ENCODE measurements at places on chromosomes 12 and 14.

DNA sequence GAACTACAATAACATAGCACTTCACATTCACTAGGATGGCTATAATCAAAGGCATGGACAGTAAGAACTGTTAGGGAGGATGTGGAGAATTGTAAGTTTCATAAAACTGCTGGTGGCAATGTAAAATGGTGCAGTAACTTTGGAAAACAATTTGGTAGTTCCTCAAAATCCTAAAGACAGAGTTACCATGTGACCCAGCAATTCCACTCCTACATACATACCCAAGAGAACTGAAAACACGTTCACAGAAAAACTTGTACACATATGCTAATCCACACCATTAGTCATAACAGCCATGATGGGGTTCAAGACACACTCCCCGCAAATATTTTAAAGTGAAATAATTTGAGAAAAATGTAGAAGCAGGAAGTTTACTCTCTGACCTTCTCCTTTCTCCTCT is 31.7 kb downstream of the GALC start:
- no peak for DNase-seq

GRCh38 chr12:32105986-32106516 is 596 bp upstream of the BICD1 start:
- DNase-seq: no peak

- no peak for DNase-seq
Measured at GRCh38 chr12:54240971-54241588, 38.8 kb downstream of the CBX5 start.

DNA sequence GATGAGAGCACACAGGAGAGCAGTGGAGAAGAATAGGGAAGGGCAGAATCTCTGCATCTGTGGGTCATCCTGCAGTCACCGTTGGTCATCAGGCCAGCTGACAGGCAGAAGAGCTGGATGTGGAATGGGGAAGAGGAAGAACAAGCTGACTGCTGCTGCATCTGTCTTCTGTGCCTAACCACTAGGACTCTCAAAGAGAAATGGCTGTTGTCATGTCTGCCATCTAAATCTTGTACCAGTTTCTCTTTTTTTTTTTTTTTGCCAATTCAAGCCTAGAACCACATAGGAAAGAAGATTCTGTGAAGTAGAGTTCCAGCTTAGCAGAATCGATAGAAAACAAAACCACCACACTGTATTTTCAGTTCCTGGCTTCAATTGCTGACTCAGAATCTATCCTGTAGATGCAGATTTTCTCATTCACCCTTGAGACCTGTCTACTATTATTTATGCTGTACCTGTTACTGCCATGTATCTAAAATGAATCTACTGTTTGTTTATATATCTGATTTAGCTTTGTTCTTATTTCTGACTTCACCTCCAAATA is 421.9 kb upstream of the PRICKLE1 start:
- DNase-seq: no peak

DNA sequence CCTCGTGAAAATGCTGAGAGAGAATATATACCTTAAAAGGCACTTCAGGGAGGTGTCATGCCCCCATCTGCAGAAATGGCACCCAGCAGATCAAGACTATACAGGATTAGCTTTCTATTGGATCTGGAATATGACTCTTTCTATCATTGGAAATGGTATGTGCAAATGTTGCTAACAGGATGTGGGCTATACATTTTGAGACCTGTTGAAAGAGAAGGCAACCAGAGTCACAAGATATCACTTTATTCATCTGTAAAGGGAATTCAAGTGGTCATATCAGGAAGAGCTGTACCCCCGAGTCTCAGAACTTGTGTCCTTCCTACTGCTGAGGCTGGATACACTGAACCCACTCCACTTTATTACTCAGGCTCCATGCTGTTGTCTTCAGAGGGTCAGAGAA is 46.1 kb upstream of the FRMD6 start:
- no peak for DNase-seq

- no peak for DNase-seq
Measured at GRCh38 chr12:51392556-51393237, 1.5 kb upstream of the GALNT6 start.

DNA sequence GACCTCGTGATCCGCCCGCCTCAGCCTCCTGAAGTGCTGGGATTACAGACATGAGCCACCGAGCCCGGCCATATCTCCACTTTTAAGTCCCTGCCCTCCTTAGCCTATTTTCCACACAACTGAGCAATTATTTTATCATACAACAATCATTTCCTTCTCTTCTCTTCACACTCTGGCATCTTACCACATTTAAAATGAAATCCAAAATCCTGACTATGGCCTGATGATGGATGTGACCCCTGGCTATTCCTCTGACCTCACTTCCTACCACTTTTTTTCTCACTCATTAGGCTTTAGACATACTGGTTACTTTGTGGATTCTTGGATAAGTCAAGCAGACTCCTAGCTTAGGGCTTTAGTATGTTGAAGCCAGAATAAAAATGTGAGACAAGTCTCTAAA is 21.9 kb upstream of the EID3 start:
- DNase-seq: no peak

DNA sequence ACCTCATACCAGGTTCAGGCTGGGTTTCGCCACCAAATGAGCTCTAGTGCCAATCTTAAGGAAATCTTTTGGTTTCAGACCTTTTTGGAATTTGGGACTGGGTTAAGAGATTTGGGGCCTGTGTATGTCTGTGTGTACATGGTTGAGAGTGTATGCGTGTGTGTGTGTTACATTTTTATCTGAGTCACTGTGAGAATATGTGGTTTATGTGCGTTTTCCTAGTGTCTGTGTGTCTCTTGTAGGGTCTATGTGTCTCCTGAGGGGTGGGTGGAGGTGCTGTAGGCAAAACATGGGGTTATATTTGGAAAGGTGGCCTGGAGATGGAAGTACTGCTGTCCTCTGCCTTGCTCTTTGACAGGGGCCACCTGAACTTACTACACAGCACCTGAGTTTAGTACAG is 17.9 kb downstream of the C12orf43 start:
- DNase-seq: no peak

DNA sequence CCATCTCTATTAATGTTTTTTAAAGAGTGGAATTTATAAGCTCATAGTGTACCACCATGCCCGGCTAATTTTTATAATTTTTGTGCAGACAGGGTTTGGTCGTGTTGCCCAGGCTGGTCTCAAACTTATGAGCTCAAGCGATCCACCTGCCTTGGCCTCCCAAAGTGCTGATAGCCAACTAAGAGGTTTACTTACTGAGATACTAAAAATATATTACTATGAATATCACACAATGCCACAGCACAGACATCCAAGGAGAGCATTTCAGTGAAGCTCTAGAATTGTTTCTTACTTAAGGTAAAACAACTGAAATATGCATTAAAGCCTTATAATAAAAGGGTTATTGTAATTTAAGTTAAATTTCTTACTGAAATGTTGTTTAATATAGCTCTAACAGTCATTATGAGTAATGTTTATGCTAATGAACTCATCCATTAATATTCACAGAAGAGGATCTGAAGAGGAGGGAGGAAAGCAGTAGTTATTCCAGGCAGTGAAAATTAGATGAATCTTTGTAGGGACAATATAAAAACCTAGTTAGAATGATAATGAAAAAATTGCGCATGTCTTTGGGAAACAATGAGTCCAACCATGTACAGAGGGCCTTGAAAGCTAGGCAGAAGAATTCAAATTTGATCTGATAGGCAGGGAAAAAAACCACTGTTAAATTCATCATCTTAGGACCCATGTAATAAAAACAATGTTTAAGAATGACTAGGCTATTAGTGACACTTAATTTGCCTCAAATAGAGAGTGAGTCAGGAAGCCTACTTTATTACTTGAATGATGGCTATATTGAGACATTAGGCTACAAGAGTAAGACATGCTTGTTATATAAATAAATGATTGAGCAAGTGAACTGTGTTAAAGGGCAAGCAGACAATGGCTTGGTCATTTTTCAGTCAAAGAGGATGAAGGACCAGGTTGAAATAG is 99.2 kb downstream of the SLC41A2 start:
- no peak for DNase-seq

GRCh38 chr14:43855556-43855955 is 651.5 kb downstream of the FSCB start:
- no peak for DNase-seq

GRCh38 chr14:69559581-69560011 is 15.1 kb downstream of the CCDC177 start:
- no peak for DNase-seq

- no peak for DNase-seq
Measured at GRCh38 chr14:34750233-34750632, 35.8 kb upstream of the CFL2 start.

GRCh38 chr14:91344096-91344495 is 73.5 kb downstream of the CCDC88C start:
- no peak for DNase-seq

GRCh38 chr12:124764870-124765580 is 98.6 kb downstream of the SCARB1 start:
- DNase-seq: no peak

- DNase-seq: no peak
Measured at GRCh38 chr12:85633491-85633890, 202.7 kb downstream of the RASSF9 start.

- no peak for DNase-seq
Measured at GRCh38 chr14:81169711-81170103, 51.1 kb downstream of the GTF2A1 start.

- DNase-seq: no peak
Measured at GRCh38 chr12:108792361-108793292, 61.3 kb upstream of the CORO1C start.

- DNase-seq: peak; percentile 60
Measured at GRCh38 chr12:62438098-62438692, 28.4 kb upstream of the MON2 start.

GRCh38 chr12:79871621-79872020 is 63.3 kb downstream of the PPP1R12A start:
- no peak for DNase-seq

DNA sequence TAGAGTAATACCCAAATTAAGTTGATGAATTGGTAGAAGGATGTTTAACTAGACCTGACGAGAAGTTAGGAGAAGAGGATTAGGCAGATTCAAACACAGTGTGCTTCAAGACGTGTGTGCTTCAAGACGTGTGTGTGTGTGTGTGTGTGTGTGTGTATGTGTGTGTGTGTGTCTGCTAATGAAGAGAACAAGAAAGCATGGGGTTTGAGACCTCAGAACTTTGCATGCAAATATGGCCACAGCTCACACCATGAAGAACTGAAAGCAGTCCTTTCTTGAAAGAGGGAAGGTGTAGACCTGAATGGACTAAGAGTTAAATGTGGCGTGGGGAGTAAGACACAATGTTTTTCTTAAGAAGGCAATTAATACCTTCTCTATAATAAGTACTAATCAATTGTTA is 32.5 kb upstream of the SSPN start:
- no peak for DNase-seq

GRCh38 chr12:46523446-46523845 is 150.9 kb upstream of the SLC38A2 start:
- DNase-seq: no peak

DNA sequence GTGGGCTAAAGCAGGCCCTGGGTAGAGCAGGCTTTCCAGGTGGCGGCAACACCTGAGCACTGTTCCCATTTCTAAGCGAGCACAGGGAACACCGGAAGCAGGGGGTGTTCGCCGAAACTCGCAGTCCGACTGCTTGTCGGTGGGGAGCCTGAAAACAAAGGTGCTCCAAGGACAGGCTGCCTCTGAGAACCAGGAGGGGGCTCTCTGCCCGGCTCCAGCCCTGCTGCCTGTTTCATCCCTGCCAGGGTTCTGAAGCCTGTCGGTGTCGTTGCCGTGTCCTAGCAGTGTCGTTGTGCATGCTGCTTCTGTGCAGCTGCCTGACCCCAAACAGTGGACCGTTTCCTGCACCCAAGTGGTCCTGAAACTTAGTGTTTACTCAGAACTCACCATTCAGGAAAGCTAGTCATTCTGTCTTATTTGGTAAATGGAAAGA is 21.8 kb downstream of the CCNK start:
- no peak for DNase-seq

DNA sequence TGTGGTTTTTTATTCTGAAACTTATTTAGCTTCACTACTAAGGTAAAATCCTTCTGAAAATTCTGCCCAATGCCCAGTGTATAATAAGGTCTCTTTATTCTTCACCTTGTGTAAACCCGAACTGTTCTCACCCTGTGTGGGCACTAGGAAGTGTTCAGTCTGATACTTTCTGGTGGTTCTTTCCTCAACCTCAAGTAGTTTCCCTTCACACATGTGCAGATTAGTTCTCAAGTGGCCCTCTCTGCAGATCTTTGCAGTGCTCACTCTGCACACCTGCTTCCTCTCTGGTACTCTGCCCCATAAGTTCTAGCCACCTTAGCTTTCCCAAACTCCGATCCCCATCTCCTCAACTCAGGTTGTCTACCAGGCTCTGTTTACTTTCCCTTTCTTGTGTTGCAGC is 61.6 kb downstream of the RAD51B start:
- no peak for DNase-seq

GRCh38 chr14:77310026-77310425 is 10.7 kb downstream of the POMT2 start:
- DNase-seq: no peak

- no peak for DNase-seq
Measured at GRCh38 chr12:104279164-104279563, 24.4 kb upstream of the EID3 start.

DNA sequence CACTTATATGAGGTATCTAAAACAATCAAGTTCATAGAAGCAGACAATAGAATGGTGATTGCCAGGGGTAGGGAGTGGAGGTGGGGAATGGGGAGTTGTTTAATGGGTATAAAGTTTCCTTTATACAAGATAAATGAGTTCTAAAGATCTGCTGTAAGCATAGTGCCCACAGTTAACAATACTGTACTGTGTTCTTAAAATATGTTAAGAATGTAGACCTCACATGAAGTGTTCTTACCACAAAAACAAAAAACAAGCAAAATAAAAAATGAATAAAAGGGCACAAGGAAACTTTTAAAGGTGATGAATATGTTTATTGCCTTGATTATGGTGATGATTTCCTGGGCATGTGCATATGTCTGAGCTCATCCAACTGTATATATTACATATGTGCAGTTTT is 211.8 kb downstream of the MSRB3 start:
- peak; percentile 6 for DNase-seq

- no peak for DNase-seq
Measured at GRCh38 chr12:42428850-42429249, 102.9 kb downstream of the PPHLN1 start.

GRCh38 chr14:65052832-65053231 is 49.5 kb downstream of the MAX start:
- no peak for DNase-seq

DNA sequence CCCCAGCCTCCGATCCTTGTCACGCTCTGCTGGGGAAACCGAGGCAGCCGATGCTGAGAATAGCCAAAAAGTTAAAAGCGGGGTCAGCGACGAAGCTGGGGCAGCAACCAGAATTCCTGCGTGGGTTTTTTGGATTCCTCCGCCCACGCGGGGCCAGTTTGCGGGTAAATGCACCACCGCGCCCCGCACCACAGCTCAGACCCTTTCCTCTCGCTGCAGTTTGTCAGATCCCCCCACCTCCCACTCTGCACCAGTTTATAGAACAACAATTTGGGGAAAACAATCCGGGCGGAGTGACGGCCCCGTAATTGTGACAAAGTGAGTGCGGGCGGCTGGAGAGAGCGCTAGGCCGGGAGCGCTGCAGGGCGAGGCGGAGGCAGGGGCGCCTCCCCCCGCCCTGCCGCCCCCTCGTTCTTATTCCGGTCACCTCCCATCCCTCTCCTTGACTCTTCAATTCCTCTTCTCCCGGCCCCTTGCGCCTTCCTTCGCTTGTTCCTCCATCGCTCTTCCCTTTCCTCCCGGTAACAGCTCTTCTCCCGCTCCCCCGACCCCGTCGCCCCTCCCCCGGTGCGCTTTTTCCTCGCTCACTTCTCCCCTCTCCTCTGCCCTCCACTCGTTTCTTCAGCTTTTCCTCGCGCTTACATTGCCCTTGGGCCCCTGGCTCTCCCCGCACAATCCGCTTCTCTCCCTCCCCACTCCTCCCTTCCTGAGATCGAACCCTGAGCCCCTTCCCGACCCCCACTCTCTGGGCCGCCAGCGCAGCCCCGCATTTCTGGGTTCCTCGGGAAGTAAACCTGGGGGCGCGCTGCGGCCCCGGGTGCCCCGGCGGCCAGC is 646 bp upstream of the DNAJC22 start:
- no peak for DNase-seq

All from SW 1271 (cell line).